Activated naive CD4-positive, alpha-beta T cell treated with anti-CD3 and anti-CD28 coated beads, Interleukin-2, amount 50 U/mL, for 16 hours (primary cell): ENCODE measurements at places on chromosomes 1 and 21.
A peak's percentile ranks its signal among the peaks of the same experiment; 100 is the strongest.

- no peak for DNase-seq
Observed at GRCh38 chr21:36803816-36804439, 105.0 kb downstream of the SIM2 start.

DNA sequence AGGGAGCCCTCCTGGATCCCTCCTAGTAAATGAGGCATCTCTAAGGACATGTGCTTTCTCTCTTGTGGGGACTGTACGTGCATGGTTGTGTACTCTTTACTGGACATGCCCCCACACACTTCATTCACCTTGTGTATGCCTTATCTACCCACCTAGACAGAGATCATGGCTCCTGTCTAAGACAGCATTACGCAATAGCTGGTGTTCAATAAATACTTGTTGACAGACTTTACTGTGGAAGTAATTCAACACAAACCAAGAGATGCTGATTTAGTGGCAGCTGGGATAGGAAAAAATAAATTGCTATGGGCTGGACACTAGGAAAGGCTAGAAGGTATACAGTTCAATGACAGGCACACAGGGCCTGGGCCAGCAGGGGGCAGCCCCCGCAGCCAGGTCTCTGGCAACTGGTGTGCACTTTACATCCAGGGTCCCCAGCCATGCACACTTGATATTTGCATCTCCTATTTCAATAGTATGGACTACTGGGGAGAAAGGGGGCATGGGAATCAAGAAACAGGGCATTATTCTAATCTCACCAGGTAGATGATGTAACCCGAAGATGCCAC lies 24.2 kb downstream of the TRABD2B start:
- DNase-seq = no peak

- no peak for DNase-seq
Observed at GRCh38 chr1:108601708-108602410, 42.0 kb downstream of the EEIG2 start.

DNA sequence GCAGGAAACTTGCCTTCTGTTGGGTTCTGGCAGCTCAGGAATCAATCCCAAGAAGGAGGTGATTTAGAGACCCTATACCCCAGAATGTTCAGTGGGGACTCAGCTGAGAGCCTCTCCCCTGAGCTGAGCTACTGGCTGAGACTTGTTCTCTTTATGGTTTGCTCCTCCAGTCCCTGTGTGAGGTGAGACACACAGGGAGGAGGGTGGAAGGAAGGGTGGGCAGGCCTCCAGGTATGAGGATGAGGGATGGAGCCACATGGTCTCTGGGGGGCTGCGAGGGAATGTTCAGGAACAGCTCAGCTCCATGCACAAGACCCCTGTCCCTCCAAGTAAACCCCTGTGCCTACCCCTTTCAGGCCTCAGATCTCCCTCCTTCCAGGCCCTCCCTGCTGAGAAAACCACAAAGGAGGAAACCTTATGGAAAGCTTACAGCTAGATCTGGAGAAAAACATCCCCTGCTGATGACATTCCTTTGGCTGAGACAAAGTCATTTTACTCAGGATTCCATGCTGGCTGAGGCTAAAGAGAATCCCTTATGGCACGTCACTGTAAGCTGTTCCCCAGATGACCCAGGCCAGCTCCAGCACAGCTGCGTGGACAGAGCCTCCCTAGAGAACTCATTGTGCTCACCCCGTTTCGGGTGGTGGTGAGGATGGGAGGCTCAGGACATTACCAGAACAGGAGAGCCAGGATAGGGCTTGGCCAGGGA lies 91.5 kb upstream of the IPO9 start:
- DNase-seq = no peak

DNA sequence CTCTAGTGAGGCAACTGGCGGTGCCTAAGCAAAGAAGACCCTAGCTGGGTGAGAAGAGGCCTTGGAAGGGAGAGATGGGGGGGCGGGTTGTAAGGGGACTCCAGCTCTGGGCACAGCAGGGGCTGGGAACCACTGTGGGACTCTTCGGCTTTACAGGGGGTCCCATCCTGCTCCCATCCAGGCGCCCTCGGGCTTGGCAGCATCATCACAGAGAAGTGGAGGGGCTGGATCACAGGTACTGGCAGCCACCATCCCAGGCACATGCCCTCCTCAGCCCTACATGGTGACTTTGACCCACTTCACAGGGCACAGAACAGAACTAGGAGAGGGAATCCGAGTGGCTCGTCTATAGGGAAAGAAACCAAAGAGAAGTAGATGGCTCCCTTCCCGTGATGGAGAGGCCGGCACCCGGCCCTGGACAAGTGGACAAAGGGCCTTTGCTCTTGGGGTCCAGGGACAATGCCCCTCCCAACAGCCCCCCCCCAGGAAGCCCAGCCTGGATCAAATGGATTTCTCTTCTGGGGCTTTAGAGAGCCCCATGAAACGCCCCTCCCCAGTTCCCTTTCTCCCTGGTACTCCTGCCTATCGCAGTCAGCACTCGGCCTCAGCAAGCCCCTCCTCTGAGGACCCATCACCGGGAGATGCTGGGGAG lies 54.0 kb upstream of the ECE1 start:
- DNase-seq = no peak

GRCh38 chr1:112954017-112954650 lies 1.9 kb downstream of the SLC16A1 start:
- no peak for DNase-seq

DNA sequence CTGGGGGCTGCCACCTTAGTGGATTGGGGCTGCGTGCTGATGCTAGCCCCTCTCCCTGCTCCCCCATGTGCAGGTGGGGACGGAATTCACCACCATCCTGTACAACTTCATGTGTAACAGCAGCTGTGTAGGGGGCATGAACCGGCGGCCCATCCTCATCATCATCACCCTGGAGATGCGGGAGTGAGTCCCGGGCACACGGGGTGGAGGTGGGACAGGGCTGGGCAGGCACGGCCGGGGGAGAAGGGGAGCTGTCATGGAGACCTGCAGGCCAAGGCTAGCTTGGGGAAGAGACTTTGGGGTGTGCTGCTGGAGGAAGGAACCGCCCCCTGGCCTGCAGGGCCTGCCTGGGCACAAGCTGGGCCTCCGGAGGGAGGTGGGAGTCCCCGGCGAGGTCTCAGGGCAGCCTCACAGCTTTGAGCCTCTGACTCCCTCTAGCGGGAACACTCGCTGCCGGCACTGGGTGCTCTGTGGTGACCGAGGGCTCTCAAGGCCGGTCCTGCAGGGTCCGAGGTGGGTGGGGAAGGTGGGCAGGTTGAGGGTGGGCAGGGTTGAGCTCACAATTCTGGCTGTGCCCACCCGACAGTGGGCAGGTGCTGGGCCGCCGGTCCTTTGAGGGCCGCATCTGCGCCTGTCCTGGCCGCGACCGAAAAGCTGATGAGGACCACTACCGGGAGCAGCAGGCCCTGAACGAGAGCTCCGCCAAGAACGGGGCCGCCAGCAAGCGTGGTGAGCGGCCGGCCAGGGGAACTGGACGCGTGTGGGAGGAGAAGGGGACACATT lies 25.0 kb upstream of the CCDC27 start:
- no peak for DNase-seq

- DNase-seq = no peak
Observed at GRCh38 chr1:118247593-118247992, 62.6 kb upstream of the SPAG17 start.

DNA sequence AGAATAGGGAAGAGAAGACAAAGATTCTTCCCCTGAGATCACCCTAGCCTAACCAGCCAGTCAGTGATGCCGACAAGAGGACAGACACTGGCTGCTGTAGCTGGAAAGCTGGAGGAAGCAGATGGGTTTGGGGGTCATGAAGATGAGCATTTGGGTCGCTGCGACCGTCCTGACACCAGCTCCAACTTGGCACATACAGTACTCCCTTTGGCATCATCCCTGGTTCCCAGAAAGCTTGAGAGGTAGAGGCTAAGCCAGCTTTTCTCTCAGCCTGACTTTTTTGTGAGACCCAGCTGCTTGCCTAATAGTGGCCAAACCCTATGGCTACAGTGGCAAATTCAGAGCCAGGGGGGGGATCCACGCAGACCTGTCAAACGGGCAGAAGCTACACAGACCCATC lies 43.0 kb upstream of the IKBKE start:
- no peak for DNase-seq

DNA sequence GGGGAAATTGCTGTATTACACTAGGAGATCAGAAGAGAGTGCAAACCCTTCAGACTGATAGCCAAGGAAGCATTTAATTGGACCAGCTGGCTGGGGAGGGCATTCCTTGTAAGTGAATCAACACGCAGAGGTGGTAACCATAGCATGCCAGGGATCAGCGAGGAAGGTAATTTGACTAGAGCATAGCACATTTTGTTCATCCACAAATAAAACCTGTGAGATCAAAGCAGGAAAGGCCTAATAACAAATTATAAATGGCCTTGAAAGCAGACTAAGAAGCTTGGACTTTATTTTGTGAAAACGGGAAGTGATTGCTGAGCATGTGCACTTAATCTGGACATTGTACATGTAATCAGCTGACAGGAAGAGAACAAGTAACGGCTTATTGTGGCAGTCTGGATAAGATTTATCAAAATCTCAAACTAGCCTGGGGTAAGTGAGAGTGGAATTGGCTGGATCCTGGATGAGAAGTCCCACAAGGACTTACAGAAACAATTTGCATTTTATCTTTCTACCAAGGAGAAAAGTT lies 11.7 kb upstream of the CD55 start:
- DNase-seq = no peak

DNA sequence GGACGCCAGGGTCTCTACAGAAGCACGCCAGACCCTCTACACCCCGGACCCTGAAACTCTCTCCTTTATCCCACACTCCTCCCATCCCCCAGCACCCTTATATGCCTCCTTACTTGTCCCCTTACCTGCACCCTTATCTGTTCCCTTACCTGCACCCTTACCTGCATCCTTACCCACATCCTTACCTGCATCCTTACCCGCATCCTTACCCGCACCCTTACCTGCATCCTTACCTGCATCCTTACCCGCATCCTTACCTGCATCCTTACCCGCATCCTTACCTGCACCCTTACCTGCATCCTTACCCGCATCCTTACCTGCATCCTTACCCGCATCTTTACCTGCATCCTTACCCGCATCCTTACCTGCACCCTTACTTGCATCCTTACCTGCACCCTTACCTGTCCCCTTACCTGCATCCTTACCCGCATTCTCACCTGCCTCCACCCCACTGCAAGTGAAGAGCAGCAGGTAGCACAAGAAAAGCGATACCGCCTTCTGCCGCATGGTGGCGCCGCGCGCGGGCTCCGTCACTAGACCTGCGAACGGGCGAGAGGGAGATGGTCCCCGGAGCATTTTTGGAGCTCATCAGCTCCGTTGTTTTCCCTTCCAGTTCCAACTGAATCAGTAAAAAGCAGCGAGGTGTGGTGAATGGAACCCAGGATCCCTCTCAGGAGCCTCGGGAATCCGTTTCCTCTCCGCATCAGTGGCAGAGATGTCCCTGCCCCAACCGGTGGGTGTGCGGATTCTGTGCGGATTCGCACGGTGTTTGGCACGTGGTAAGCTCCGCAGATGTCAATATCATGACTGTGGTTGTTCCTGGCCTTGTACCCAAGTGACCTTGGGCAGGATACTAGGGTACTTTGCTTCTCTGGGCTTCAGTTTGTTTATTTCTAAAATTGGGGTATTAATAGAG lies 2.9 kb downstream of the IFI6 start:
- DNase-seq = peak; percentile 90

DNA sequence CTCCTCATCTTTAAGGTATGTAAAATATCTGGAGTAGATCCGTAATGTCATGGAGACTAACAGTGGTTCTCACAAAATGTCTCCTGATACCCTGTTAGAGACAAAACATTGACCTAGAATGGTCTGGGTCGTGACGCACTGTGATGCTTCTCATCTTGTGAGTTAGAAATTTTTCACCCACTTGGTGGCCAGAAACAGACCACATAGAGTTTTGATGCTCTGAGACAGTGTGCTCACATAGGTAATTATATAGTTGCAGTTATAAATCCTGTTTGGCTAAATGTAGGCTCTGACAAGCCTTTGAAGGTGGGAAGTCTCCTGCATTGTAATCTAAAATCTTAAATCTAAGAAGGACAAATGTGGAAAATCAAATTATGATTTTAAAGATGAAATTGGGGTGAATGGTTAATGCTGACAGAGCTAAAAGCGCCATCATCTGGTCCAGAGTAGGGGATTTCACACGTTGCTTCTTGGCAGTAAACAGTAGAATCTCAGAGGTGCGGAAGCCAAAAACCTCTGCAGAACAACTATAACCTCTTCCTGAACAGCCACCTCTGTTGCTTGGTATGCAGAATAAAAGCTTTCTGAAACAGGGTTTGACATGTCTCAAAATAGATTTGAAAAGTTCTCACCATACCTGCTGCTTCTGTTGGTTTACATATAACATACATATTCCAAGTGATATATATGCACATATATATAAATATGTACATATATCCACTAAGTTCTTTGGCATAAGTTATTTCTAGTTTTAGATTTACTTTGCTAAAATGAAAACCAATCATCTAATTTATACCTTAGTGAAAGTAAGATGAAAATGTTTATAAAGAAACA lies 17.1 kb downstream of the RPAP2 start:
- no peak for DNase-seq

- DNase-seq = no peak
Observed at GRCh38 chr1:47951026-47951425, 46.2 kb downstream of the TRABD2B start.

DNA sequence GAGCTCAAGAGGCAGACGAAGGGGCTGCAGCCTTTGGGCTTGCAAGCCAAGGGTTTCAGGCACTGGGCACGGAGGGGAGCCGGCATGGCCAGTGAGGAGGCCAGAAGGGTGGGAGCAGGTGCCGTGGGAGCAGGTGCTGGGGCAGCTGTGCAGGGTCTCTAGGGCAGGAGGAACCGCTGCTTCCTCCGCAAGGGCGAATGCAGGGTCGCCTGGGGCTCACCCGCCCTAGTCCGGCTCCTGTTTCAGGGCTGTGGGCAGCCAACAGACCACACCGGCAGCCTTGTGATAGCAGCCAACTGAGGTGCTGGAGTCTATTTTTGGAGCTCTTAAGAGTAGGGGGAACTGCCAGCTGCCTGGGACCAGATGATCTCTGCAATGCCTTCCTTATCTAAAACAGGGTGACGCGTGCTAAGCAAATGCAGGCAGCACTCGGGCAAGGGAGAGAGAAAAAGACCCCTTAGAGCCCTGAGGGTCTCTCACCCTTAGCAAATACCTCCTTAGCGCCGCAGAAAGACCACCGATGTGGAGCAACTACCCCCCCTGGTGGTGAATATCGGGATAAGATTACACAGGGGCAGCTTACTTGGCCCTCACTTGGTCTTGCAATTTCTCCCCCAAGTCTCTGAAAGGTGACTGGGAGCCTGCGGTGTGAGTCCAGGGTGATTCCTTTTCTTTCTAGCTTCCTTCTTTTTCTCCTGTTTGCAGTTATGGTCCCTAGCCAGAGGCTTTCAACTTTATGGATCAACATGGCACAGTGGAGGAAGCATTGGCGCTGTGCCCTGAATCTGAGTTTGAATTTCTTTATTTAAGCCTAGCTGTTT lies 20.7 kb upstream of the MAPKAPK2 start:
- peak; percentile 66 for DNase-seq

GRCh38 chr21:31730712-31731055 lies 1.2 kb downstream of the SCAF4 start:
- DNase-seq = no peak

- peak; percentile 80 for DNase-seq
Observed at GRCh38 chr1:209569455-209570207, 13.9 kb upstream of the CAMK1G start.

- DNase-seq = no peak
Observed at GRCh38 chr1:236484310-236484971, 39.3 kb upstream of the LGALS8 start.
